NCI-H1436 (cell line): ENCODE measurements at places on chromosomes 4 and X.
A peak's percentile ranks its signal among the peaks of the same experiment; 100 is the strongest.

- DNase-seq, result peak; percentile 15
Observed at GRCh38 chr4:25865586-25865985, 2.8 kb upstream of the SEL1L3 start.

DNA sequence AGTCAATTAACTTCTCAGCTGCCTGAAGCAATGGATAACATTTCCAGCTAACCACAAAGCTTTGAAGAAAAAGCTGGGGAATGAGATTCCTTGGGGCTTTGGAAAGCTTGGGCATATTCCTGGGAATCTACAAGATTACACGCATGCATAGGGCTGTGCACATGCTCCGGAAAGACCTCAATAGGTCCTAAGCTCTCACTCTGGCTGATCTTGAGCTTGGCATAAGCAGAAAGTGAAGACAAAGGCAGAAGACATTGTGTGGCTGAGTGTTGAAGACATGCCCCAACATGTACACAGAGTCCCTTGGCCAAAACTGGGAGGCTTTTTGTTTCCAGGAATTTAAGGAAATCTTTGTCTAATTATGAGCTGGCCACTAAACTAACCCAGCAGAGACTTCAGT lies 31.2 kb downstream of the ATG4A start:
- no peak for DNase-seq

- DNase-seq, result no peak
Observed at GRCh38 chr4:1376841-1377605, 29.2 kb downstream of the NKX1-1 start.

DNA sequence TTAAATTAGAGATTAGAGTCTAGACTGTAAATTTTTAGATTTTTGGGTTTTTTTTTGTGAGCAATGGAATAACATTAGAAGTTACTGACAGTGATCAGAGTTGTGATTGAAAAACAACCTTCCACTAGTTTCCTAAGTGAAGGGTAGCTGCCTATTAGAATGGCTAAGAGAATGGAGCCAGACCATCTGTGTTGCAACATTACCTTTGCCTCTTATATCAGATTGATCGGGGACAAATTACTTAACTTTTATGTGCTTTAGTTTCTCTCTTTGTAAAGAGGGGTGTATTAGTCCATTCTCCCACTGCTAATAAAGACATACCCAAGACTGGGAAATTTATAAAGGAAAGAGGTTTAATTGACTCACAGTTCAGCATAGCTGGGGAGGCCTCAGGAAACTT lies 12.5 kb upstream of the PI4K2B start:
- no peak for DNase-seq

- DNase-seq, result no peak
Observed at GRCh38 chrX:136147976-136148375, 643 bp downstream of the FHL1 start.

DNA sequence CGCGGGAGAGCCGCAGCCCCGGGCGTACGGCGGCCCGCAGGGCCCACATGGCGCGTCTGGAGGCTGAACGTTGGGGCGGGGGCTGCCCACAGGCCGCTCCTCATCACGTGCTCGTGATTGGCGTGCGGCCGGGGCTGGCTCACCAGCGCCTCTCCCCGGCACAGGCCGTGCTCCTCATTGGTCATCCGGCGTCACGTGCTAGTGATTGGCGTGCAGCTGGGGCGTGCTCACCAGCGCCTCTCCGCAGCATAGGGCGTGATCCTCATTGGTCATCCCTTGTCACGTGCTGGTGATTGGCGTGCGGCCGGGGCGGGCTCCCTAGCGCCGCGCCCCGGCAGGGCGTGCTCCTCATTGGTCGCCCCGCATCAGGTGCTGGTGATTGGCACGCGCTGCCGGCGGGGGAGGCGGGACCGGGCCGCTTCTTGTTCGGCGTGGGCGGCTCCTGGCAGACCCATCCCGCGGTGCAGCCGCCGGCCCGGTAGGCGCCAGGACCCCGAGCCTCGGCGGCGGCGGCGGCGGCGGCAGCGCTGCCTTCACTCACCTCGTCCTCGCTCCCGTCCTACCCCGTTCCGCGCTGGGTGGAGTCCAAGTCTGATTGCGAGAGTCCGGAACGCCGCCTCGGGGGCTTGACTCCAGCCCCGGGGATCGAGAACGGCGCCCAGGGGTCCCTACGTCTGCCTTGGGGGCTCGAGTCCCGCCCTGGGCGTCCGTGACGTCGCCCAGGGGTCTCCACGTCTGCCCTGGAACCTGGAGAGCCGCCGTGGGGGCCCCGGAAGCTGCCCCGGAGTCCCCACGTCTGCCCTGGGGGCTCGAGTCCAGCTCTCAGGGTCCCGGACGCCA lies at the start of gene GTPBP6:
GTPBP6 (minus strand) TSS at position 58 of the 840 bp plus-strand sequence; CDS start at position 49, 9 bp downstream.
- no peak for DNase-seq

- no peak for DNase-seq
Observed at GRCh38 chr4:176339936-176340761, 20.4 kb downstream of the SPCS3 start.

DNA sequence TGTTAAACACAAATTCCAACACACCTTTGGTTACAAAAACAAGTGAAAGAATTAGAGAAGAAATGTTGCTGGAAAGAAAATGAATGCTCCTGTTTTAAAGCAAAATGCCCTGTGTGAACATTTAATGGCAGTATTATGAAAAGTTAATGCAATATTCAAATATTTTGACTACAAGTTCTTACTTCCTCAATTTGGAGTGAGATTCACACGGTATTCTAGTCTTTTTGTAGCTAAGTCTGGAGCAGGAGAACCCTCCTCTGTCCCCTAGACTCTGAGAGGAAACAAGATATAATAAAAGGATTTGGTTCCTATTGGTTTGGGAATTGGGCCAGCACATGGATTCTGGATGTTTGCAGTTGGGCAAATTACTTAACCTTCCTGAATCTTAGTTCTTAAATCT lies 12.7 kb downstream of the MAD2L1 start:
- no peak for DNase-seq

GRCh38 chrX:140346729-140347128 lies 158.1 kb downstream of the SOX3 start:
- DNase-seq, result no peak

DNA sequence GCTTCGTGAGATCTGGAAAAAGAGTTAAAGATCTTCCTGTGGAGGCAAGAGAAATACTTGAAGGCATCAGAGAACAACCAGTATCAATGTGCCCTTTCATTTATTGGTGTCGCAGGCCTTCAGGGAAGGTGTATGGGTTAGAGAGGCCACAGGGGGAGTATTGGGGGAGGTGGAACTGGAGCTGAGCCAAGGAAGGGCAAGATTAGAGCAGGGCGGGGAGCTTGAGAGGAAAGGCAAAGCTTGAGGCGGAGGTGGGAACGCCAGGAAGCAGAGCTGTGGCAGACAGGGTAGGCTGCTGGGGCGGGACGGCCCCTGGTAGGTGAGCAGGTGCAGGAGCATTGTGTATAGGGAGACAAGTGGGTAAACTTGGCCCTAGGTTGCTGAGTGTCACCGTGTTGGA lies 329.9 kb downstream of the ARHGAP10 start:
- no peak for DNase-seq

DNA sequence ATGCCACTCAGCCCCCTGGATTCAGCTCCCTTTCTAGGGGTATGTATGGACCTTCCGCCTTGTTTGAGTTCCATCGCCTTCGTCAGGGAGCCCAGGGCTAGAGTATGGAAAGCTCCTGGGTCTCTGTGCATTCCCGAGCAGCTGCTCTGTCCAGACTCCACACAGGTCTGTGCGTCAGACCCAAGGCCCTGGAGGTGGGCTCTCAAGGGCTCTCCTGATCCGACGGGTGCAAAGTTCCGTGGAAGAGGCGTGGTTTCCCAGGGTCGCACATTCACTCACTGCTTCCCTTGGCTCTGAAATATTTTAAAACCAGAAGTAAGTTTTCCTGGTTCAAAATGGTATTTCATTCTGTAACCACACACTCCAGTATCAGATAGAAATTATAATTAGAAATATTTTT lies 863.2 kb downstream of the TRIML1 start:
- no peak for DNase-seq

- no peak for DNase-seq
Observed at GRCh38 chrX:8743126-8743732, 11.3 kb upstream of the ANOS1 start.

GRCh38 chr4:173698557-173699262 lies 168.7 kb upstream of the HAND2 start:
- no peak for DNase-seq

DNA sequence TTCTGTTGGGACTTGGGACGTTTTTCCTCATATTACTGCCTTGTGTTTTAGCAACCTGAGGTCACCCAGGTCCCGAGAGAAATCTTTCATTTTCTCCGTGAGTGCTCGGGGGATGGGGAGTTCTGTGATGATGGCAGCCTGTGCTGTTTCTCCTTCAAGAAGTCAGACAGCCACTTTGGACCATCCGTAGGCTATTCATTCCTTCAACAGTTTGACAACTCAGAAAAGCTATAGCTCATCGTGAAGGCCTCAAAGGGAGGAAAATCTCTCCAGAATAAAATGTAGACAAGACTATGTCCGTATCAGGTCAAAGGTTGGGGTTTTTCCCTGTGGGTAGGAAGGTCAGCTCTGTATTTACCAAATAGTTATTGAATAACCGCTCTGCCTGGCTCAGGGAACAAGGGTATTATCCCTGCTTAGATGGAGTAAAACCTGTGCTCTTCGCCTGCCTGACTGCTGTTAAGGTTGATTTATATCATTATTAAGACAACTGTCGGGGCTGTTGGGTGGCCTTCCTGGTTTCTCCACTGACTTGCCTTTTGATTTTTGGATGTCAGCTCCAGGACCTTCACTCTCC lies 36.6 kb downstream of the FAM114A1 start:
- no peak for DNase-seq

DNA sequence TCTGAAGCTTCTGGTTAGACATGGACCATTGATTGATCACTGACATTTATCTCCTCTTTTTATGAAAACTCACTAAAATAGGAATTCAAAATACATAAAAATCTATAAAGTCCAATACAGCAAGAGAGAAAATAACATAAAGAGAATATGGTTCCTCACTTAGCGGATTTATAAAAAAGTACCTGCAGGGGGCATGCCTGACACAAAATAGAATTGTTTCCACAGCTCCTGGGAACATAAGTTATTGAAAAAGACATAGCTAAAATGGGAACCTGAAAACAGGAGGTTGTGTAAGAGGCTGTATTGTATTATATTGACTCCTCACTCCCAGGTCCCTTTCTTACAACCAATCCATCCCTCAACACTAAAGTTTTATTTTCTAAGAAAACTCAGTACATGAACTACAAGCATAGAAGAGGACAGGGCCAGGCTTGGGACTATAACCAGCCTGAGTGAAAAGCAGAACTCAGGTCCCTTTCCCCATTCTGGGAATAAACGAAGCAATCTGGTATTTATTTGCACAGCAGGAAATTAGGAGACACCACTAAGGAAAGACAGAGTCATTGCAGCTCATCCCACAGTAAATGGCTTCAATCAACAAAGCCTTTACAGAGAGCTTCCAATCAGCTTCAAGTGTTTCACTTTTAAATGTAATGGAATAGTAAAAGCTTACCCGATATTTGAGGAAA lies 121.1 kb upstream of the NDST4 start:
- DNase-seq, result peak; percentile 29

- DNase-seq, result no peak
Observed at GRCh38 chr4:142773505-142773904, 72.6 kb downstream of the INPP4B start.

DNA sequence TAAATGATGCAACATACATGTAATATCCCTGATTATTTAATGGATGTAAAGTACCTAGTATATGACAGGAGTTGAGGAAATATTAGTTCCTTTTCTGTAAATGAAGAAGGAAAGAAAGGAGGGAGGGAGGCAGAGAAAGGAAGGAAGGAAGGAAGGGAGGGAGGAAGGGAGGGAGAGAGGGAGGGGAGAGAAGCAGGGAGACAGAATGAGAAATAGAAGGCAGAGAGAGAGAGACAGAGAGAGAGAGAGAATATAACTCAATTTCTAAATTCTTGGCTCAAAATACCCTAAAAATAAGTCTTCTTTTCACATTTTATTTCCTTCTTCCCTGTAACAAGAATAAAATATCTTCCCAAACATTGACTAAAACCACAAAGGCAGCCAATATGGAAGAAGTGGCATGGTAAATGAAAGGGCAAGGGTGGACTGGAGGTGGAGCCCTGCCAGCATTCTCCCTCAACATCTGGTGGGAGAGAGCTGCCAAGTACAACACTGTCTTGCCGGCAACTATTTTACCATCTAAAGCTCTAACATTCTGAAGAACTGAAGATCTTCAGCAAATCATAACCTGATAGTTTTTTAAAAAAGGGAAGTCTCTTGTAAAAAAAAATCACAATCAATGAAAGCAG lies 245.1 kb downstream of the PPP3CA start:
- no peak for DNase-seq
